ENCODE measurements at places on chromosomes 5 and 9. TPM values are rescaled to one million over a fixed set of nuclear protein-coding genes. Genes with fewer than 3 reads are reported as not detected.

RORB gene
- polyA plus RNA-seq: 0.54 TPM

IL9 gene
- not detected for polyA plus RNA-seq

CCDC192 gene
- 0.43 TPM for polyA plus RNA-seq

TLR4 gene
- polyA plus RNA-seq: 3.8 TPM

IER5L gene
- polyA plus RNA-seq: 10.4 TPM

FREM1 gene
- 3.8 TPM for polyA plus RNA-seq

MEGF10 gene
- polyA plus RNA-seq: 0.25 TPM

SLC1A3 gene
- polyA plus RNA-seq: 21.7 TPM
